ENCODE measurements at places on chromosomes 1 and 21.

GRCh38 chr1:222918801-222919477, 104.1 kb downstream of the DISP1 start:
- DNase-seq, result no peak
- H3K27ac ChIP-seq, result no peak overlapping the region
- H3K4me3 ChIP-seq, result no peak overlapping the region

DNA sequence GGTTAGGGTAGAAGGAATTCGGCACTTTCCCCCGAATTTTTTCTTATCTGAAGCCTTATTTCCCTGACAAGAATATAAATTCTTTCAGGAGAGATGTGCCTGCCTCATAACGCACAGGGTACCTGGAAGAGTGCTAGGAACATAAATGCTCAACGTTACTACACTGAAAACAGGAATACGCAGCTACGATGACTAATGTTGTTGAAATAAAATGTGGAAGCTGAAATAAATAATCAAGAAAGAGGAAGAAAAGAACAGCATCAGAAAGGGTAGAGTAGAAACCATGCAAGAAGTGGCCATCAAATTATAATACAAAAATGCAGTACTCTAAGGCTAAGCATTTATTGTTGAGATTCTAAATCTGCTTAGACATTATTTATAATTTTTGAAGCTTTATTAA, 33.9 kb downstream of the SLC66A1 start:
- no peak overlapping the region for H3K27ac ChIP-seq
- H3K27me3 ChIP-seq, result no peaks in the 10 kb centered on the region
- no peaks in the 10 kb centered on the region for H3K4me1 ChIP-seq
- H3K36me3 ChIP-seq, result peaks cover 13% of the 10 kb centered on the region
- DNase-seq, result no peak

DNA sequence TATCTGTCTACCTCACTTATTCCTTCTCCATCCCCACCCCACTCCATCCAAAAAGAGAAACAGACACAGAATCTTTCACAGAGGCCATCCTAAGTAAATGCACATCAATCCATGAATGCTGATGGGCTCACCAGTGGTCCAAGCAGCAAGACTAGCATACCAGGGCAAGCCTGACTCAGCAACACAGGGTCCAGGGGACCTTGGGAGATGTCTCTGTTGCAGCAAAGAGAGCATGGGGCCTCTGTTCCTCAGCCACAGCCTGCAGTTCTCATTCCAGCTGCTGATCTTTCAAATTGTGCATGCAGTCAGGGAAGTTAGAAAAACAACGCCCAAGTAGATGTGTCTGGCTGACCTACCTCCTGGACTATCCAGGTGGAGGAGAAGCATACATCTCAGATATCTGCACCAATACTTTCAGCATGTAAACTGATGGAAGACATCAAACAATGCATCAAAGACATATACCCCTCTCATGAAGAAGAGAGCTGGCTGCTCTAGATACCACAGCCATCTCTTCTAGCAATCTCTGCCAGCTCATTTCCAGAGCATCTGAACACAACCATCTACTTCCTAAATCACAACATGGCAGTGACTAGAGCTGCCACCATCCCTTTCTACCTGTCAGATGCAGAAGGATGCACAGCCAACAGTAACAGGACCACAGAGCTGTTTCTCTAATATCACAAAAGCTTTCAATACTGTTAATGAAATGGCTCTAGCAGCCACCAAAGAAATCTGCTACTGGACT, 54.5 kb downstream of the CD34 start:
- H3K4me1 ChIP-seq, result no peaks in the 10 kb centered on the region
- H3K4me3 ChIP-seq, result no peak overlapping the region
- no peaks in the 10 kb centered on the region for H3K36me3 ChIP-seq
- DNase-seq, result no peak
- no peaks in the 10 kb centered on the region for H3K27me3 ChIP-seq

- H3K36me3 ChIP-seq, result no peaks in the 10 kb centered on the region
- H3K4me1 ChIP-seq, result peaks cover 60% of the 10 kb centered on the region
- peak overlapping the region; percentile 67 for H3K4me3 ChIP-seq
- peak overlapping the region; percentile 88 for H3K27ac ChIP-seq
- peak; percentile 91 for DNase-seq
- no peaks in the 10 kb centered on the region for H3K27me3 ChIP-seq
These were observed 869 bp downstream of the NAV1 start for GRCh38 chr1:201539561-201540431.

DNA sequence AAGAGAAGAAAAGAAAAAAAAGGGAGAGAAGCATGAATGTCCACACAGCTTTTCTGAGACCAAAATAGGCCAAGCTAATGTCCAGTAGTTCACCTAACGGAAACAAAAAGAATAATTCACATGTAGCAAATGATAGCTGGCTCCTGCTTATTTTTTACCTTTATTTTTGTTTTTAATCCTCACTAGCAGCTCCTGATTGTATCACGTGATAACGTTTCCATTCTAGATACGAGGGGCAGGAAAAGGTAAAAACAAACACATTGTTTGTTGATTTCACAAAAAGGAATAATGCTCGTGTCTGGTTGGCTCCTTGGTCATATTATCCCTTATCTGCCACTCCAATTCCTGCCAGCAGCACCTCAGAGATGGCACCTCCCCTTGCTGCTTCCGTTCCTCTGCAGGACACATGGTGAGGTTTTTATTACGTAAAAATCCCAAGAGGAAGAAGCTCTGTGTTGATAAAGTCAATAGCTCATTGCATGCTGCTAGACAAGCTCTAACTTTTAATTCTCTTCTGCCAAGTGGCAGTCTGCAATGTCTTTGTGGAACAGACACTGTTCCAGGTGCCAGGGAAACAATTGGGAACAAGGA, 201.7 kb downstream of the CRB1 start:
- H3K4me3 ChIP-seq, result no peak overlapping the region
- H3K4me1 ChIP-seq, result peaks cover 9% of the 10 kb centered on the region
- no peaks in the 10 kb centered on the region for H3K27me3 ChIP-seq
- no peaks in the 10 kb centered on the region for H3K36me3 ChIP-seq

GRCh38 chr1:48887796-48888195, 111.1 kb upstream of the BEND5 start:
- no peak for DNase-seq
- H3K4me3 ChIP-seq, result no peak overlapping the region
- no peaks in the 10 kb centered on the region for H3K4me1 ChIP-seq
- H3K27ac ChIP-seq, result no peak overlapping the region
- H3K27me3 ChIP-seq, result no peaks in the 10 kb centered on the region

All from A673 (cell line).